GM23248 (cell line): ENCODE measurements at places on chromosomes 13 and 19. TPM values are rescaled to one million over a fixed set of nuclear protein-coding genes. Genes with fewer than 3 reads are reported as not detected.

DNA sequence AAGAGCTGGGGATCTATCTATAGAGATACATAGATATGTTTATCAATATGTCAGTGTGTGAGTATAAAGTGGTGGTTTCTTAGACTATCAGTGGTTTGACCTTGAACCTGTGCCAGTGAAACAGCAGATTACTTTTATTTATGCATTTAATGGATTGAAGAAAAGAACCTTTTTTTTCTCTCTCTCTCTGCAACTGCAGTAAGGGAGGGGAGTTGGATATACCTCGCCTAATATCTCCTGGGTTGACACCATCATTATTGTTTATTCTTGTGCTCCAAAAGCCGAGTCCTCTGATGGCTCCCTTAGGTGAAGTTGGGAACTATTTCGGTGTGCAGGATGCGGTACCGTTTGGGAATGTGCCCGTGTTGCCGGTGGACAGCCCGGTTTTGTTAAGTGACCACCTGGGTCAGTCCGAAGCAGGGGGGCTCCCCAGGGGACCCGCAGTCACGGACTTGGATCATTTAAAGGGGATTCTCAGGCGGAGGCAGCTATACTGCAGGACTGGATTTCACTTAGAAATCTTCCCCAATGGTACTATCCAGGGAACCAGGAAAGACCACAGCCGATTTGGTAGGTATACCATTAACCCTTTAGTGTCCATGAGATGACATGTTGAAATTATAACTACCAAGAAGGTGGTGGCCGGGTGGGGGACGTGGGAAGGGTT lies 880 bp downstream of the FGF9 start:
- DNase-seq = no peak

The ELSPBP1 gene
- total RNA-seq = not detected in 2 replicates

The EDDM13 gene
- total RNA-seq = not detected in 2 replicates

- no peak for DNase-seq
These were observed 1825.3 kb downstream of the SLITRK5 start for GRCh38 chr13:89496478-89496877.

- peak; percentile 48 for DNase-seq
These were observed 8.1 kb upstream of the SDHAF1 start for GRCh38 chr19:35986664-35987570.
